ENCODE measurements at places on chromosomes 4 and X.
A peak's percentile ranks its signal among the peaks of the same experiment; 100 is the strongest.

GRCh38 chrX:50677789-50678188, 136.2 kb downstream of the SHROOM4 start:
- no peak for DNase-seq

DNA sequence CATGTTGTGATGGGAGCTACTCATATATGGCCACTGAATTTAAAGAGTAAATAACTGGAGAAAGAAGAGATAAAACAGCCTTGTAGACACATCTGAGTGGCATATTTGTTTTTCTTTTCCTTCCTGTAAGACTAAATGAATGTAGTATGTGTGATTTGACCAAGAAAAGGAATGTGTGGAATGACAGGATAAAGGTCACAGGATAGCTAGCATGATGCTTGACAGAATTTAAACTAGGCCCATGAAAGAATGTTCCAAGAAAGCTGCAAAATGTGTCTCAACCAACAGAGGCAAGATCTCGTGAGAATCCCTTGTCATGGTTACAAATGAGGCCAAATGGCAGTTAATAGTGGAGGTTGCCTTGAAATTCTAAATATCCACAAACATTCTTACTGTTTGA, 137.0 kb downstream of the KCNIP4 start:
- no peak for DNase-seq

- DNase-seq, result no peak
Observed at GRCh38 chrX:104195489-104196084, 29.3 kb downstream of the FAM199X start.

DNA sequence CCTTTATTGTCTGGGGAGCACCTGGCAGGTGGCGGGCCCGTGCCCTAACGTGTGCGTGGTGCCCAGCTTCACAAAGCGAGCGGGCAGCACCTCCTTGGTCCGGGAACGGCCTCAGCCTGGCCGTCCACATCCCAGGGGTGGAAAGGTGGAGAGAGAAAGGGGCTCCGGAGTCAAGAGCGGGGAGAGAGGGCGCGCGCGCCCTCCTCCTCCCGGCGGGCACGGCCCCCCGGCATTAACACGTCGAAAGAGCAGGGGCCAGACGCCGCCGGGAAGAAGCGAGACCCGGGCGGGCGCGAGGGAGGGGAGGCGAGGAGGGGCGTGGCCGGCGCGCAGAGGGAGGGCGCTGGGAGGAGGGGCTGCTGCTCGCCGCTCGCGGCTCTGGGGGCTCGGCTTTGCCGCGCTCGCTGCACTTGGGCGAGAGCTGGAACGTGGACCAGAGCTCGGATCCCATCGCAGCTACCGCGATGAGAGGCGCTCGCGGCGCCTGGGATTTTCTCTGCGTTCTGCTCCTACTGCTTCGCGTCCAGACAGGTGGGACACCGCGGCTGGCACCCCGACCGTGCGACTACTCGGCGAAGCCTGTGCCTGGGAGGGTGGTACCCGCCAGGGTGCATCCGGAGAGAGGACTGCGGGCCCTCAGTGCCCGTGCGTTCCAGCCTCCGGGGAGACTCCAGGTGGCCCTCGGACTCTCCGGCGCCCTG, at the start of gene KIT:
Gene KIT, plus strand, starts transcription at position 407 of the 701 bp plus-strand sequence. Its CDS starts 58 bp downstream, at position 465.
- no peak for DNase-seq

GRCh38 chrX:7235071-7235470, 87.1 kb upstream of the PUDP start:
- DNase-seq, result no peak

DNA sequence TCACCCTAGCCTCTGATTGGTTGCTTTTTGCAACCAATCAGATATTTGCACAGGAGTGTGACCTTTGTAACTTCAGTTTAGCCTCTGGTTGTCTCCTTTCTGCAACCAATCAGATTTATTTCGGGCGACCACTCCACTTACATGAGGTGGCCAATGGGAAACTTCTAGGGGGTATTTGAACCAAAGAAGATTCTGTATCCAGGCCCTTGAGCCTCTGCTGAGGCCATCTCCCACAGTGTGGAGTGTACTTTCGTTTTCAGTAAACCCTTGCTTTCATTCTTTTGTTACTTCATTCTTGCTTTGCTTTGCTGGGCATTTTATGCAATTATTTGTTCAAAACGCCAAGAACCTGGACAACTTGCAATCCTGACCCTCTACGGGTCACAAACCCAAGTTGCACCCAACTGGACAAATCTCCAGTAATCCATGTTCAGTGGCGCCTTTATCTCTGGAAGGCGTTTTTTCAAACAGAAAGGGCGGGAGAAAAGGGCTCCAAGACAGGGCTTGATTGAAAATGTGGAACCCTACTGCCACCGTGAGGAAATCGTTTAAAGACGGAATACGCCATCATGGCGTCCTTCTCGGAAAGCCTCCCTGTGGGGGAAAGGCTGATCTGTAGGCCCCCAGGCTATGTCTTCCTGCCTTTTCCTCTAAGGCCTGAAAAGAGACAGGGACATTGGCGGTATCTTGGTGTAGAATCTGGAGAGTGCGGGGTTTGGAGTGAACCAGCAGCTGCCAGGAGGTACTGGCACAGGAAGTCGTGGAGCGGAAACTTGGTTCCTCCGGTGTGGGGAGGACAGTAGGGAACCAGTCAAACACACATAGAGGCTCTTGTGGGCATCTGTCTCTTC, 184.6 kb downstream of the OR13H1 start:
- DNase-seq, result peak; percentile 59

DNA sequence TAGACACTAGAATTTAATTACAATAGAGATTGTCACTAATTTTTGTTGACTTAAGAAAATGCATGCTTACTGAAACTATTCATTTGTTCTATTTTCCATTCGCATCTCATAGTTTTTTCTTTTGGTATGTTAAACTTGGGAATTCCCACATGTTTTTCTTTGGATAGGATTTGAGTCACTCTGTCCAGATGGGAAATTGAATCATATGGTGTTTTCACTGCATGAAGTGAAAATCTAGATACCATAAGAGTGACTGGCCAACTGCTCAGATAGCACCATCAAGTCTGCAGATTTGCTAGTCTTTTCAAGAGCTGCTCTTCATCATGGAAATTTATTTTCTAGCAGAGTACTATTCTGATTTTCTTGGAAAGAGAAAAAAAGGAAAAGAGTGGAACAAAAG, 172.6 kb downstream of the FAM47B start:
- no peak for DNase-seq

GRCh38 chr4:83581411-83582288, 45.7 kb downstream of the GPAT3 start:
- no peak for DNase-seq

DNA sequence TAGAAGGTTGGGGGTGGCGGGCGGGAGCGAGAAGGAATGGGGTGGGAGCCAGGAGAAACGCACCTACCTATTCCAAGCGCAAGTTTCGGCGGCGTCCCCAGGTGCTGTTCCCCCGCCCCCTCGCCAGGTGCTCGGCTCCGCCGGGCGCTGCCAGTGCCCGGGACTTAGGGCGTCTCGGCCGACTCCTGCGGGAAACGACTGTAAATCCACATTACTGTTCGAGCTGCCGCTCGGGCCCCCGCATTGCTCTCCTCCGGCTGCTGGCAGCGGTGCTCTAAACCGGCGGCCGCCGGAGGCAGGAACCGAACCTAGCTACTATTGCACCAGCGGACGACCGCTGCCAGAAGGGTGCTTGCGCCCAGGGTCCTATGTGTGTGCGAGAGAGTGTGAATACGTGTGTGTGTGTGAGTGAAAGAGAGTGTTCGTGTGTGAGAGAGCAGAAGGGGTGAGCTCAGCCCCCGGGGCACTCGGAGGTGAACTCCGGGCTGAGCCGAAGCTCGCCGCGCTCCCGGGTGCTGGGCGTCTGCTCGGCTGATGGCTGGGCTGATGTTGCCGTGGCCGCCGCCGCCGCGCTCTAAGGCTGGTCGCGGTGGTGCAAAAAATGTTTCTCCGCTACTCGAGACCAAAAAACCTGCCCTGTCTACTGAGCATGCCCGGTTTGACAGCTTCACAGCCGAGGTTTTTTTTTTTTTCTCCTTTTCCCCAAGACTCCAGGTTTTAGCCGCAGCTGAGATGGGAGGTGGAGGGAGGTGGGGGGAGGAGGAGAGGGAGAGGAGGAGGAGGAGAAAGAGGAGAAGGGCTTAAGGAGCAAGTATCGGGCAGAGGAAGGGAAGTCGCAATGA, 115.7 kb upstream of the TEX13C start:
- no peak for DNase-seq

DNA sequence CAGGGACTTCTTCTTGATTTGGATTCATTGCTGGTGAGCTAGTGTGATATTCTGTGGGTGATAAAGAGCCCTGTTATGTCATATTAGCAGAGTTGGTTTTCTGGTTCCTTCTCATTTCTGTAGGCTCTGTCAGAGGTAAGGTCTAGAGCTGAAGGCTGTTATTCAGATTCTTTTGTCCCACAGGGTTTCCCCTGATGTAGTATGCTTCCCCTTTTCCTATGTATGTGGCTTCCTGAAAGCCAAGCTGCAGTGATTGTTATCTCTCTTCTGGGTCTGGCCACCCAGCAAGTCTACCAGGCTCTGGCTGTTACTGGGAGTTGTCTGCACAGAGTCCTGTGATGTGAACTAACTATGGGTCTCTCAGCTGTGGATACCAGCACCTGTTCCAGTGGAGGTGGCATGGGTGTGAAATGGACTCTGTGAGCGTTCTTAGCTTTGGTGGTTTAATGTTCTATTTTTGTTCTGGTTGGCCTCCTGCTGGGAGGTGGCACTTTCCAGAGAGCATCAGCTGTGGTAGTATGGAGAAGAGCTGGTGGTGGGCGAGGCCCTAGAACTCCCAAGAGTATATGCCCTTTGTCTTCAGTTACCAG, 373.7 kb downstream of the AR start:
- DNase-seq, result no peak

DNA sequence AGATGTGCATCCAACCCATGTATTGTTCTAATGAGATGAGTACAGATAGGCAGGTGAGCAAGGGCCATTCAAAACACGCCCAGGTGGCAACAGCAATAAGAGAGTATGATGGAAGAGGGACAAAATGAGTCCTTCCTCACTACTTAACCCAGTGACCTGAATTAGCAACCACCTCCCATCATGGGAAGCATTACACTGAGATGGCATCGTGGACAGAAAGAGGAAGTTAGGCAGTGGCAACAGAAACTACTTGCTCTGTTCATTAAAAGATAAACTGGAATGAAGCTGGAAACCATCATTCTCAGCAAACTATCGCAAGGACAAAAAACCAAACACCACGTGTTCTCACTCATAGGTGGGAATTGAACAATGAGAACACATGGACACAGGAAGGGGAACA, 17.2 kb downstream of the RXFP1 start:
- no peak for DNase-seq

DNA sequence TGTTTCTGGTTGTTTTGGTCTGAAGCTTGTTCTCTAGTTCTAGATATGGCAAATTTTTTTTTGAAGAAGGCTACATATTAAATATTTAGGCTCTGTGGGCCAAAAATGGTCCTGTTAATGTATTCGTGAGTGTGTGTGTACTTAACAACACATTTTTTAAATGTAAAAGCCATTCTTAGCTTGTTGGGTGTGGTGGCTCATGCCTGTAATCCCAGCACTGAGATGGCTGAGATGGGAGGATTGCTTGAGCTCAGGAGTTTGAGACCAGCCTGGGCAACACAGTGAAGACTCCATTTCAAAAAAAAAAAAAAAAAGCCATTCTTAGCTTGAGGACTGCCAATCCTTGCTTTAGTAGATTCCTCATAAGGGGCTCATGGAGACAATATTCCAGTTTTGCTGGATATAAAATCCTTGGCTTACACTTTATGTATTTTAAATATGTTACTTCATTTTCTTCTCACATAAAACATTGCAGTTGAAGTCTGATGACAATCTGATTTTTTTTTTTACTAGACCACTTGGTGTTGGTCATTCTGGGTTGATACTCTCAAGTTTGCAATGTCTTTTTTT, 23.4 kb downstream of the NOCT start:
- DNase-seq, result no peak

DNA sequence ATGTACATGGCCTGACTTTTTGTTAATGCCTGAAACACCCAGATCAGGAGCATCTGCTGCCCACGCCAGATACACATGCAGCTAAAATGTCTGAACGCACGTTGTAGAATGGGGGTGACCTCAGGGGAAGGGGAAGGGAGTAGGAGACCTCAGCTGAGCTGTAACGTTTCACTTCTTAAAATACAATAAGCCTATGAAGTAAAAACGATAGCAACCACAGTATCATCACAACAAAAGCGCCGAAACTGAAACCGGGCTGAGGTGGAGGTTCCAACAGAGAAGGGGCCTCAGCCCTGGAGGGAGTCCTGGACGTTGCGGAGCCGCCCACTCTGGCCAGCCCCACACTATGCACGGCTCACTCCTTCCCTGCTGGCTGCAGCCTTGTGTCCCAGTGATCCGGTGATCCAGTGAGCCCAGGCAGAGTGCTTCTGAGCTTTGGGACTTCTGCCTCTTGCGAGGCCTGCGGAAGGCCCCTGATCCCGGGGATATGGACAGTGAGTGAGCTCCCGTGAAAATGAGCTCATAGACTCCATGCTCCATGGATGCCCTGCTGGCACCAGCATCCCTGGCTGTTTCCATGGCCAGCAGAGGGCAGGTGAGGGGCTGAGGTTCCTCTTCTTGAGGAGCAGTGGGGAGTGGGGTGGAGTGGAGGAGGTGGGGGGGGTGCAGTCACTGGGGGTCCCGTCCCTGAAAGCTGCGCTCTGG, 52.0 kb downstream of the HMX1 start:
- no peak for DNase-seq

DNA sequence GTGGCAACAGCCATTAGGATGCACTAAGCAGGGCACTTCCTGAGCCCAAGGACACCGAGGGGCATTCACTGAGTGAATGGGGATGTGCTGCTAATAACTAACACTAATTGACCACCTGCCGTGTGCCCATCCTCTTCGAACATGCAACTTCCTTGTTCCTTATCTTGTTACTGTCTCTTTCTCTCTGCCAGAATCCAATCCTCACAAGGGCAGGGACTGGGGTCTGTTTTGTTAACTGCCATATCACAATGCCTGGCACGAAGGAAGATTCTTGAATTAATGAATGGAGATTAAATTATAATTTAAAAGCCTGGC, 1.3 kb downstream of the ERAS start:
- DNase-seq, result no peak

- no peak for DNase-seq
Observed at GRCh38 chrX:11589641-11590040, 76.1 kb downstream of the ARHGAP6 start.

GRCh38 chr4:38209654-38210053, 249.5 kb downstream of the PTTG2 start:
- no peak for DNase-seq

DNA sequence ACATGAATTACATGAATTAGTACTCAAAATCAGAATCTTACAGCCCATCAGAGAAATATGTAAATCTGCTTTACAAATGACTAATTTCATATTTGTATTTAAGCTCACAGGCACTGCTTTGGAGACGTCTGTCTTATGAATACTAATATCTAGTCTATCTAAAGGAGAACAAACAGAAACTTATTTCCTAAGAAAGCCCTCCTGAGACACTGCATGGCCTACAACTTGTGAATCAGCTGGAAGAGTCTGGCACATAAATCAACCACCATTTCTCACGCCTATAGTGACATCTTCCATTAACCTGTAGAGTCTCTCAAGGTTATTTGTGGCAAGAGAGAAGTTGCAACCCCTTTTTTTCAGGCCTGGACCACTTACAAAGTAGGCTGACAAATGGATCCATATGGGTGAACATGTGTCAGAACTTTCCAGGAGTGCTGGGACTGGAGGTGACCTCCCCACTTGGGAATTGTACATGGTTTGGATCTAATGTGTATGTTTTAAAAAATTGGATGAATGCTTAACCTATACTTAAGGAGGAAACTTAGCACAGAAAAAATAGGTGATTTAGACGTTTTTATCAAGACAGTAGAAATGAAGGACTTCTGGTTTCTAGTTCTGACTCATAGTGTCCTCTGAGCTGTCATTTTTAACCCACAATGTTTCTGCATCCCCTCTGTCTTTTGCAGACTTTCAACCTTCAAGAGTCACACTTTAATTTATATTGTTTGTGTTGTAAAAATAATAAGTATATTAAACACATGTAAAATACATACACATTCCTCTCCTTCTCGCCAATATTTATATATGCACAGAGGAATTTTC, 83.2 kb upstream of the ARHGAP24 start:
- no peak for DNase-seq

All from stimulated activated CD8-positive, alpha-beta memory T cell treated with anti-CD3 and anti-CD28 coated beads, Interleukin-2, amount 100 ng/mL, for 1 hour (primary cell).